ENCODE measurements at places on chromosomes 1 and 21.

DNA sequence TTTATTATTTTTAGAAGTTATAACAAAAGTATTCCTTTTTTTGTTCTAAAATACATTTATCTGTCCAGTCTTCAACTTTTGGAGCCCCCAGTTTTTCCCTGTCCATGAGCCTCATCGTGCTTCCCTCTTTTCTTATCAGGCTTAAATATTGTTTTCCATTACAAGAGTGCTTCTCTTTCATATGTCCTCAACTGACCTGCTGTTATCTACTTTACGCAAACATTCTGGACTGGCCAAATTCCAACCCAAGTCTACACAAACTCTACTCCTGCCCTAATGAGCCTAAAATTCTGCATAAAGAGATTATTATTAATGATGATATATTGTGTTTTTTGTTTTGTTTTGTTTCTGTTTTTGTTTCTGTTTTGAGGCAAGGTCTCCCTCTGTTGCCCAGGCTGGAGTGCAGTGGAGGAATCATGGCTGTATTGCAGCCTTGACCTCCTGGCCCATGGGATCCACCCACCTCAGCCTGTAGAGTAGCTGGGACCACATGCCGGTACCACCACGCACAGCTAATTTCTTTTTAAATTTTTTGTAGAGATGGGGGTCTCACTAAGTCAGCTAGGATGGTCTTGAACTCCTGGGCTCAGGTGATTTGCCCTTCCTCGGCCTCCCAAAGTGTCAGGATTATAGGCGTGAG, 318.8 kb upstream of the NEGR1 start:
- DNase-seq, result no peak

- no peak for DNase-seq
Observed at GRCh38 chr1:101728029-101728428, 268.7 kb downstream of the OLFM3 start.

DNA sequence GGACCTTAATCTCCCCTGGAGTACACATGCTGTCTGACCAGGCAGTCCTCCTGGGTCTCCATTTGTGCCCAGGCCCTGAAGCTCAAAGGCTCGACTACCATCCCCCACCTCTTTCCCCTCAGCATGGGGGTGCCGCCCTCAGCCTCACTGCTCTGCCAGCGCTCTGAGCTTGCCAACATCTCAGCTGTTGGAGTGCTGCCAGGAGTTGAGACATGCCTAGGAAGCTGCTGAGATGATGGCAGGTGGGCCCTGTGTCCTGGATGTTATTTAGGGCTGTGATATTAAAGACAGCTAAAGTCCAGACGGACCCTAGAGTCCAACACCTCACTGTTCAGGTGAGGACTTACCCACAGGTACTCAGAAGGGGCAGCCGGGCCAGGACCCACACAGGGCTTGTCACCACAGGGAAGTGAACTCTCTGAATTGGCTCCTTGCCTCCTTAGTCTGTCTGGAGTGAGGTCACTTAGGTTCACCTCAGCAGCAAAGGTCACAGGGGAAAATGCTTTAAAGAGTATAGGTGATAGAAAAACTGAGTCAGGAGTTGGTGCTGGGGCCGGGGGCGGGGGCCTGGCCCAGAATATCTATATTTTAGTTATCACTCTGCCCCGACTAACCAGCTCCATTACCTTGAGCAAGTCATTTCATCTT, 19.7 kb upstream of the KCNC4 start:
- DNase-seq, result no peak

DNA sequence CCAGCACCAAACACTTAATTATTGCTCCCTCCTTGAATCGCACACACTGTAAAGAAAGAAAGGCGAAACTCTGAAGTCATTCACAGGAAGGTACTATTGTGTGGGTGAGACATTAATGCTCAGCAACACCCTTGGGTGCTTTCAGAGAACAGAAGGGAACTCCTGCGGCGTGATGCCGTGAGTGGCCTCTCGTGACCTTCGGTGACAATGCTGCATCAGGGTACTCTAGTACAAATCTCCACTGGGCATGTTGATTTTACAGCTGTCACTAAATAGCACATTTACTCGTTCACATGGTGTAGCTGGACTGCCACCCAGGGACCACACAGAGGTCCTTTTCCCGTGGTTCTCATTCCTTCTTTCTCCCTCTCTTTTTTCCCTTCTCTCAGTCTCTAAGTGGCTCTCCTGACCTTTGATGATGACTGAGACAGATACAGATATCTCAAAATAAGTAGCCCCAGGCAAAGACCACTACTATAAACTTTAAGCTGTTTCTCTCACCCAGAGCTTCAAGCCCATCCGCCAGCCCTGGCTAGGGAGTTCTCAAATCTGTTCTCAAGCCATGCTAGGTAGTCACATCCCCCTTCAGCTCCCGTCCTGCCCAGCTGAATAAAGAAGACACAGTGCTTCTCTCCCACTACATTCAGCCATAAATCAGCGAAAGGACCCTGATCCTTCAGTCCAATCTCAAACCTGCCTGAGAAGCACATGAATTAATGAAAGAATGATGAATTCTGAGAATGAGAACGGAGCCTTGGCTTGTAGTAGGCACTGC, 223.4 kb upstream of the FMN2 start:
- no peak for DNase-seq

GRCh38 chr1:156371553-156372264, 2.7 kb downstream of the RHBG start:
- no peak for DNase-seq

DNA sequence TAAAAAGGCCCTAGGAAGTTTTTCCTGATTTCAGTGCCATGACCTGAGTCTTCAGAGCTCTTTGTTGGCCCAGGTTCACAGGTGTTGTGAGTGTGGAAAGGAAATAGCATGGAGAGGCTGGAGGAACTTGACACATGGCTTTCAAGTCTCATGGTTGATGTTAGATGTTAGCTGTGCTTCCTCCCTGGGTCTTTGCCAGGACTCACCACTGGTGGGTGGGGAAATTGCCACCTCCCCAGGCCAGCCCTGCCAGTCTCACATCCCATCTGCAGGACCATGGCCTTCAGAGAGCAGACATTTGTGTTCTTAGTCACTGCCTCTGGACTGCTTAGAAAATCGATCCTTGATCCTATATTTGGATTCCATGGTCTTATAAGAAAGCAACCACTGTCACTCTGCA, 383.2 kb downstream of the DISC1 start:
- no peak for DNase-seq

- DNase-seq, result no peak
Observed at GRCh38 chr21:41639766-41640165, 127.1 kb downstream of the RIPK4 start.

DNA sequence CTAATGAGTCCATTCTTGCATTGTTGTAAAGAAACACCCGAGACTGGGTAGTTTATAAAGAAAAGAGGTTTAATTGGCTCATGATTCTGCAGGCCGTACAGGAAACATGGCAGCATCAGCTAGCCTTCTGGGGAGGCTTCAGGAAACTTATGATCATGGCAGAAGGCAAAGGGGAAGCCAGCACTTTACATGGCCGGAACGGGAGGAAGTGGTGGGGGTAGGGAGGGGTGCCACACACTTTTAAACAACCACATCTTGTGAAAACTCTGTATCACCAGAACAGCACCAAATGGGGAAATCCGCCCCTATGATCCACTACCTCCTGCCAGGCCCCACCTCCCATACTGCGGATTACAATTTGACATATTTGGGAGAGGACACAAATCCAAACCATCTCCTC, 43.9 kb downstream of the NOS1AP start:
- DNase-seq, result no peak

DNA sequence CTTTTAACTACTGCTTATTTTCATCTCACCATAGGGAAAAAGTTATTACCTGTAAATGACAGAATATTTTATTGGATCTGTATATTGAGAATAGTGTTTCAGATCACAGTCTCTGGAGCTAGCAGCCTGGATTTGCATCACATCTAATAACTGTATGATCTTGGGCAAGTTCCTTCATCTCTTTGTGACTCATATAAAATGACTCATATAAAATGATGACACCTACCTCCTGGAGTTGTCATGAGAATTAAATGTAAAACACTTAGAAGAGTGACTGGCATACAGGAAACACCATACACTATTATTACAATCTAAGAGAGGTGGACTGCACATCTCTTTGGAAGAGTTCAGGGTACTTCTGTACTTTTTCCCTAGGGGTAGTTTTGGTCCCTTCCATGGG, 421.3 kb downstream of the NEGR1 start:
- DNase-seq, result no peak

DNA sequence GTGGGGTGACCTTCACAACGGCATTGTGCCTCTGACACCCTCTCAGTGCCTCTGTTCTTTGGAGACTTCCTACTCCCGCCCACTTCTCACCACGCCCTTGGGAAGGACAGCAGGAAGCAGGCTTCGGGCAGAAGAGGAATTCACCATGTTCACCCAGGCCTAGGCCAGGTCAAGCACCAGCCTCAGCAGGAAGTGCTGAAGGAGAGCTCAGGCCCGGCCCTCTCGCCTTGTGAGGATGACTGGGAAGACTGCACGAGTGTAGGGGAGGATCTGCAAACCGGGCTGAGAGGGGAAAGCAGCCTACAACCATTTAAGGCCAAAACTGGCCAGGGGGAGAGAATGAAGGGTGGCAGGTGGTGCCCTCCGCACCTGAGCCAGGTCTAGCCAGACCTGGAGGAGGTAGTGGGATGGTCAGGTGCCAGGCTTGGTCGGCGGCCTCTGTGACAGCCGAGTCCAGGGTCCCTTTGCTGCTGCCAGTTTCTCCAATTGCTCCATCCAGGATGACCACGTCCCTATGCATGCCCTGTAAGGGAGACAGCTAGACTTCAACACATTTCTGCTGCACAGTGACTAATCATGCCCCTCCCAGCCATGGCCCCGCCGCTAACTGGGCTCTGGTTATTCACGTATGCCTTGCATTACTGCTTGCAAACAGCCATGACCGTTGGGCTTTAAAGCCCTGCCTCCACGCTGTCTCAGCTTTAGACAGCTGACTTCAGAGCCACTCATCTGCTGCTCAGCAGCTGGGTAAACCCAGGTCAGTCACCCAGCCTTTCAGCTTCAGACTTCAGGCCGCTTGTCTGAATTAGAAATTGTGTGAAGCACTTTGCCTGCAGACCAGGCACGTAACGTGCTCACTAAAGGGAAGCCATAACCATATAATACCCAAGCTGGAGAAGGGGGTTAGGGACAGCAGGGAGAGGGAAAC, 8.9 kb downstream of the MRTO4 start:
- no peak for DNase-seq

DNA sequence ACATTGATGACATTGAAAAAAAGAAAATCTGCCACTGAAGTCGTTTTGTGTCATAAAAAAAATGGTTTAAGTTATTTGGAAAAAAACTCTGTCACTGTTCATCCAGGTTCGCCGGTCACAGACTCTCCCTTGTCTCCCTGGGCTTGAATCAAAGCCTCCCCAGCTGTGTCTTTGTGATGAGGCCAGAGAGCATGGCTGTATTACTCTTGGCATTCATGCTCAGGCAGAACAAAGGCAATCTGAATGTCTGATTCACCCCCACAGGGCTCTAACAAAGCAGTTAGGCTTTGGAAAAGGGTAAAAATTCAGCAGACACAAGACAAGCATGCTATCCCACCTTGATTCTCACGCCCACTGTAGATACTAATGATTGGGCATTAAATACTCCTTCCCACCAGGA, 304.3 kb upstream of the PLD5 start:
- no peak for DNase-seq

DNA sequence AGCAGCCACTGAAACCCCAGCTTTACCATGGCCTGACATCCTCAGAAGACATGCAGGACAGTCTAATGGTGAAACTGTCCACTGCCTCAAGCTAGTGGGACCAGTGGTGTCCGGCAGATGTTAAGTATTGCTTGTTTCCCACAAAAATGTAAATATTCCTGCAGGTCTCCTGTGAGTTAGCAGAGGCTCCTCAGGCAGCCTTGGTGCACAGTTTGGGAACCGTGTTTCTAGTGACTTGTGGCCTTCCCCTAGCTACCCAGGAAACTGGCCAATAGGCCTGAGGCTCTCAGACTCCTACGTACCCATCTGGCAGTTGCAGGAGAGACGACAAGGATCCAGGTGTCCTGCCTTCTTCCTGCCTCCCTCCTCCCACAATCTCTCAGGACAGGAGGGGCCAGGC, 142.4 kb downstream of the CAMTA1 start:
- no peak for DNase-seq

DNA sequence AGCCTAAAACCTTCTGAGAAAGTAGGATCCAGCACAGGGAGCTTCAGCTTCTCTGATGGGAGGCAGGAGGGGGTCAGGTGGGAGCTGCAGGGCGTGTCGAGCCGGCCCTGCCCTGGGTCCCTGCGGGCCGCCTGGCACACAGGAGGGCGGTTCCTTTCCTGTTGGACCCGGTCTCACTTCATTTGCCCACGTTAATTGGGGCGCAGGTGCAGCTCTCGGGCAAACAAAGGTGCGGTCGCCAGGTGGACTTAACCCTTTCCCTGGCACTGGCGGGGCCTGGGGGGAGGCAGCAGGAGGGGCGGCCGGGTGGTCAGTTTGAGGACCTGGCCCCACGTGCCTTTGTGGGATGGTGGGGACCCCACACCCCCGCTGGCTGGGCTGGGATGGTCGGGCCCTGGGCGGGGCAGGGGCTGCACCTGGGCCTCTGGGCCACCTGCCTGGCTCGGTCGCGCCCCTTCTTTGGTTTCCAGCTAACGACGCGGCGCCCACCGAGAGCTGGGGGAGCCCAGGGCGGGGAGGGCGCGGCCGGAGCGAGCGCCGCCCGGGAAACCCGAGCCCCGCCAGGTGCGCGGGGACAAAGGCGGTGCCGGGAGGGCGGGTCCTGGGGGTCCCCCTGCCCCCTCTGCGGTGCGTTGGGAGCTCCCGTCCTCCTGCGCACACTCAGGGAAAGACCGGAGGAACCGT, 20.8 kb upstream of the C1orf159 start:
- DNase-seq, result no peak

- no peak for DNase-seq
Observed at GRCh38 chr1:107804134-107804533, 160.8 kb downstream of the VAV3 start.

GRCh38 chr1:203381151-203381751, 30.3 kb upstream of the FMOD start:
- DNase-seq, result no peak

GRCh38 chr1:76231320-76231719, 156.8 kb downstream of the ST6GALNAC3 start:
- no peak for DNase-seq

- DNase-seq, result no peak
Observed at GRCh38 chr1:209411491-209411929, 172.0 kb upstream of the CAMK1G start.

- DNase-seq, result no peak
Observed at GRCh38 chr1:207282058-207282457, 39.4 kb upstream of the CD55 start.

- no peak for DNase-seq
Observed at GRCh38 chr1:195946500-195946899, 661.7 kb downstream of the KCNT2 start.

All from esophagus squamous epithelium (tissue), 5 donors.